Mammary epithelial cell (primary cell): ENCODE measurements at places on chromosomes 4 and X. TPM values are rescaled to one million over a fixed set of nuclear protein-coding genes. Genes with fewer than 3 reads are reported as not detected.

Gene MAGED1
- 135 TPM for total RNA-seq

- peak; percentile 88 for DNase-seq
These were observed 127.3 kb upstream of the FAT4 start for GRCh38 chr4:125187226-125188176.

DNA sequence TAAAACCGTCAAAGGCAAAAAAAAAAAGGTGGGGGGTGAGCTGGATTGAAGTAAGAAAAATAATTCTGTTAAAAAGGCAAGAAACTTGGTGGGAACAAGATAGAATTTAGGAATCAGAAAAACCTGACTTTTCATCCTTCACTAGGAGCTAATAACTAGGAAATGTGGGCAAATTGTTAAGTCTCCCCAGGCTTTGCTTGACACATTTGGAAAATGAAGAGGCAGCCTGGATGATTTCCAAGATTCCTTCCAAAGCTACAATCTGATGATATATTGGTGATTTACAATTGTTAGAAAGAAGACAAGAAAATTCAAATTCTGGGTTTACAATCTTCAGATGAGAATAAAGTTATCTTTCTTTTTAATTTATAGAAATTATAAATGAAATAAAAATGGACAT, 1062.5 kb downstream of the ADGRL3 start:
- DNase-seq, result no peak

Gene KLKB1
- not detected in 2 replicates for total RNA-seq

- DNase-seq, result no peak
These were observed 312.2 kb downstream of the DCTD start for GRCh38 chr4:182604953-182605352.

GRCh38 chrX:10564484-10564883, 55.9 kb downstream of the MID1 start:
- no peak for DNase-seq

DNA sequence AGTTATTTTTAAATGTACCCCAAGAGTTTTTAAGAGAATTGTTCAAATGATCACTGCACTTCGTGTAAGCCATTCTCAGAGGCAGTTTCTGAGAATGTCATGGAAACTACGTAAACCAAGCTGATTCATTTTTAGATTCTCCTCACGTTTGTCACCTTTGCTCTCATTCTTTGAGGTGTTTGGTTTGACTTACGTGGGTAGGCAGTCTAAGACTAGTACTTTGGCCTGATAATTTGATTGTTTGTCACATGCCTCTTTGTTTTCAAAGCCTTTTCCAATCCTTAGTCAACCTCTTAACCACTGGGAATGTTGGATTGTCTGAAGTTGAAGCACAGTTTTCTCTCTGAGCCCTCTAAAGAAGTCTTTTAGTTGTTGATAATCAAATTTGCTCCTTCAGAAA, 10.5 kb downstream of the SEPTIN11 start:
- no peak for DNase-seq

Gene ADH1C
- total RNA-seq, result not detected

DNA sequence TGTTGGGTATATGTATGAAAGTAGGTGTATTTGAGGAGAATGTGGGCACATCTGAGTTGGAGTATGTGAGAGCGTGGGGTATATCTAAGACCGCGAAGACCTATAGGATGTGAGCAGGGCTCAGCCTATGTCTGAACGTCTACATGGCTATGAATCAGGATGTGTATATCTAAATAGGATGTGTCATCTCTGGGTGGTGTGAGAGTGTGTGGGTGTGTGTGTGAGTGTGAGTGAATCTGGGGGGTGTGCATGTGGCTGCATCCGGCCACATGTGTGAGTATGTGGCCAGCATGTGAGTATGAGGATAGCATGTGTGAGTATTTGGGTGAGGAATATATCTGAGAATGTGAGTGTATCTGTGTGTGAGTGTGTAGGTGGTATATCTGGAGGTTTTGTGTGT, 7.7 kb downstream of the GPR173 start:
- peak; percentile 8 for DNase-seq
